Heart left ventricle (tissue), 16 donors: ENCODE measurements at places on chromosomes 7 and 10.

GRCh38 chr10:80702143-80702542, 164.4 kb downstream of the SH2D4B start:
- DNase-seq, result no peak

DNA sequence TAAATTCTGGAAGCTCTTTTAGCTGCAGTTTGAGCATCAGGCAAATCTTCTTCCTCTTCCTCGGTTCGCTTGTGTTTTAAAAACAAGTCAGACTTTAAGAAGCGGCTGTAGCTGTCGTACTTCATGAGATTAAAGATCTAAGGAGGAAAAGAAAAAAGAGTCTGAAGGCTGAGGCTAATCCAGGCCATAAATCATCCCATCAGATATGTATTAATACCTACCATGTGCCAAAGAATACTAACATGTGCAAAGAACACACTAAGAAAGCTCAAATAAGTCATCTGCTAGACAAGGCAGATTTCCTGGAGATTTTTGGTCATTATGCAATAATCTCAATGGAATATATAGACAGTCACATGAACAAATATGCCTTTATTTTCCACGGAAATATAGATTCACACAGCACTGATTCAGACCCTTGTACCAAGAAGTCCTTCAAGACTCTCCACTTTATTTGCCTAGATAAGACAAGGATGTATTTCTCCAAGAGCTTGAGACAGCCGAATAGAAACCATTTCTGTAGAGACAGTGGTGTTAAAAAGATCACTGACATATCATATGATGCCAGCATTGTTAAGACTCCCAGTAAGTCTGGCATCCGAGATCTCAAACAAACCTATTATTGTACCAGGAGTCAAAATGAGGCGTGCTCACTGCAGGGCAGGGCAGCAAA, 42.3 kb downstream of the RGS10 start:
- DNase-seq, result no peak

GRCh38 chr10:34186745-34187144, 628.4 kb downstream of the PARD3 start:
- DNase-seq, result no peak

DNA sequence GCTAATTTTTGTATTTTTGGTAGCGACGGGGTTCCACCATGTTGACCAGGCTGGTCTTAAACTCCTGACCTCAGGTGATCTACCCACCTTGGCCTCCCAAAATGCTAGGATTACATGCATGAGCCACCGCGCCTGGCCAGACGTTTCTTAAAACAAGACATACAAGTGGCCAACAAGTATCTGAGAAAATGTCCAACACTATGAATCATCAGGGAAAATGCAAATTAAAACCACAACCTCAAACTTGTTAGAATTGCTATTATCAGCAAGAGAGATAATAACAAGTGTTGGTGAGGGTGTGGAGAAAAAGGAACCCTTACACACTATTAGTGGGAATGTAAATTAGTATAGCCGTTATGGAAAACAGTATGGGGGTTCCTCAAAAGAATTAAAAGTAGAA, 148.6 kb downstream of the SUGCT start:
- no peak for DNase-seq

DNA sequence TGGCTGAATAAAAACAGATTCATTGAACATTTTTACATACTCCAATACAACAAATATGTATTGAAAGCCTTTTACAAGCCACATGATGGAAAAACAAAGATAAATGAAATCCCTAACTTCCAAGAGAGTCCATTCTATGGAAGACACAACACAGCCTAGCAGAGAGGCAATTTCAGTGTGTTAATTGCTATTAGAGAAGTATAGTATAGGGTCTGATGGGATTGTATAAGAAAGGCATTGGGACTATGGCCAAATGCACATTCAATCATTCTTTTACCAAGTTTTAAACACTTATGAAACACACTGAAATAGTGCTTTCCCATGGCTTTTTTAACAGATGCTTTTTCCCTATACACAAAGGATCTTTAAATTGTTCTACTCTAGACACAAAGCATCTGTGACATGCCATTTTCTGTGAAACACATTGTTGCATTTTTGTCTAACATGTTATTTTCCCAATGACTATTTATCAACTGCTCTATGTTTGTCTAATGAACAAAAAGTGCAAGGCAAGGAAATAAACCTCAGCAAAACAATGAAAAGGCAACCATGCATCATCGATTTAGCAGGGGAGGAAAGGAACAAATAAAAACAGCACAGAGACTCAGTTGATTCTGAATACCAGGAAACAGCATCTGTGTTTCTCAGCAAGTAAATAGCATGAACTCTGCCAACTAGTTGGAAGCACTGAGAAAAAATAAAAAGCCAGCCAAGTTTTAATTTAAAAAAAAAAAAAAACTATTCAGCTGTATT, 42.4 kb upstream of the PHYHIPL start:
- DNase-seq, result no peak

DNA sequence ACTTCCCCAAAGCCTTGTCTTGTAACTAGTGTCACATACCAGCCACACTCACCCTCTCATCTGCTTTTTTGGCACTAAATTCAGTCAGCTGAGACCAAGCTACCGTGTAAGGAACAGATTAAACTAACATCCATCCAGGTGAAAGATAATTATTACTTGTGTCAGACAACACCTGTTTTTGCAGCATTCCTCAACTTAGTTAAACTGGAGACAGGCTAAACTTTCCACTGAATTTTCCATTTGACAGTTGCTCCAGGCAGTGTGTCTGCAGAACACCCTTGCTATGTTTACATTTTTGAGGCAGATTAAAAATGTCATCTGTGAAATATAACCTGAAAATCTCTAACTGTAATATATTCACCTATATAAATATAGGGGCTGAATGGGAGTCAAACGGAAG, 73.6 kb downstream of the CYP26A1 start:
- no peak for DNase-seq

- DNase-seq, result no peak
These were observed 181.5 kb downstream of the EXOC4 start for GRCh38 chr7:133434246-133434865.

GRCh38 chr10:24849051-24849450, 103.4 kb downstream of the PRTFDC1 start:
- no peak for DNase-seq

GRCh38 chr10:29243750-29244149, 45.1 kb upstream of the LYZL1 start:
- no peak for DNase-seq

GRCh38 chr10:70445718-70446657, 4.5 kb upstream of the NODAL start:
- DNase-seq, result no peak
